ENCODE measurements at places on chromosomes 1 and 21.

- no peak for DNase-seq
These were observed 644 bp downstream of the UBE4B start for GRCh38 chr1:10033359-10033845.

DNA sequence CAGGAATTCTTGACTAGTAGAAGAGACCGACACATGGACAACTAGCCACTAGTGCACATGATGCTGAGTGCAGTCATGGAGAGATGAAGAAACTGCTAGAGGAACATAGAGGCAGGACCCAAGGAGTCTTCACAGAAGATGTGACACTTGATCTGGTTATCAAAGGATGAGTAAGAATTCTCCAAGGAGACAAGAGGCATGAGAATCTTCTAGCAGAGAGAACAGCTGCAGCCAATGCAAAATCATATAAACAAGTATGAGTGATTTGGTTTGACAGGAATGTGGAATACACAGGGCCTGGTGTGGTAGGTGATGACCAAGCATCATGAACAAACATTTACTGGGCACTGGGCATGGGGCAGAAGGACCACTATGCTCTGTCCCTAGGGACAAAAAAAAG is 140.9 kb upstream of the CTTNBP2NL start:
- DNase-seq, result no peak

GRCh38 chr1:201229095-201229494 is 38.5 kb downstream of the IGFN1 start:
- no peak for DNase-seq

DNA sequence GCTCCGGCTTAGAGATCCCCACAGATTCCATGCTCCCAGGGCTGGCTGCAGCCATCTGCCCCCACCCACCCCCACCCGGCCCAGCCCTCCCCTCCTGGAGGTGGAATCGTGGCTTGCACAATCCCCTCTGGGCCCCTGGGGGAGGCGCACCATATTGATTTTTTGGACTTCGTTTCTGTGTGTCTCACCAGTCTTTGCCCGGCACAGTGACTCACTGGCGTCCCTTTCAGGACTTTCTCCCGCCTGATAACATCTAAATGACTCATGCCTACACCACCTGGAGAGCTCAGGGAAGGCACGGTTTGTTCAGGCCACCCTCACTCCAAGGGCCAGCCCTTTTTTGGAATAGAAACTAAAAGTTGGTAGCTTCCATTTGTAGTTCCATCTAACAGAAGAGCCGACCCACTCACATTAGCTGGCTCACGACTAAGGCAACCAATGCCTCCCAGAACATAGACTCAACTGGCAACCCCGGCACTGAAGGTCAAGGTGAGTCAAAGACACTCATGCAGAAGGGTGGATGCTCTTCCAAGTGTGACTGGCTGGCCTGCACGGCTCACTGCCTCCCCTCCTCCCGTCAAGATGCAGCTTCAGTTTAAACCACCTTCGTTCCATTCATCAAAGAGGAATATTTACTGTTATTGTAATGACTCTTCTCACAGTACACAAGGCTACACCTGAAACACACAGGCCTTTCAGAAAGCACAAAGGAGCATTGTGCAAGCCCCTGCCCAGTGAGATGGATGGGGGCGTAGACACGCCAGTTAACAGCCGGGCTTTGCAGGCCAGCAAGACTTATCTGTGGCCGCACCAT is 18.1 kb upstream of the ETS2 start:
- no peak for DNase-seq

- DNase-seq, result no peak
These were observed 7.0 kb downstream of the ENSA start for GRCh38 chr1:150622303-150622975.

DNA sequence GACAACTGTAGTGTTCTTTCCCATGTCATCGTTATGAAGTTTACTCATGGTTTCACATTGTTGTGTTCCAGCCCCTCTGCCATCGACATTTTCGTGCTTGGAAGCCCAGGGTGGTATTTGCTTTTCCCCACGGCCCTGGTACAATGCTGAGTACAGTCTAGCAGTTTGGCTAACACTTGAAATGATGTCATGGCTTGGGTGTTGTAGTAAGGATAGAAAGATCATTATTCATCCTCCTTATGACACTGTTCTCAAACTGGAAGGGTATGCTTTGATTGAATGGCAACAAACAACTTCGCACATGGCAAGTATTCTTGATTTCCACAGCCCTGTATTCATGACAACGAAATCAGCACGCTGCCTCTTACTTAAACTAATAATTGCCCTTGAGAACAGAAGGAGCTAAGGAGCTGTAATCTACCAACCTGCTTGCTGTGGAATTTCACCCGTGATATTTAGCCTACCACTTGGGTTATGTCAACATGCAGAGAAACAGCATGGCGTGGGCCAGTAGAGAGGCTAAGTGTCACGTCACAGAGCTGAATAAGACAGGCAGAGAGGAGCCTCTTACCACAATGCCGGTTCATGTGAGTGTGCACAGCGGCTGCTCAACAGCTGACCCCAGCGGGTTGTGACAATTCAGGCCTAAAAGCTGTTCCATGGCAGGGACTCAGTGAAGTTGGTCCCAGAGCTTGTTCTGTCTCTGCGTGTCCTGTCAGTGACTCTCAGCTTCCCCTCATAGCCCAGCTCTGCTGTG is 73.9 kb downstream of the KCNJ6 start:
- no peak for DNase-seq

- no peak for DNase-seq
These were observed 7.0 kb downstream of the COL9A2 start for GRCh38 chr1:40310129-40310461.

GRCh38 chr1:45824607-45825006 is 21.2 kb downstream of the MAST2 start:
- no peak for DNase-seq

DNA sequence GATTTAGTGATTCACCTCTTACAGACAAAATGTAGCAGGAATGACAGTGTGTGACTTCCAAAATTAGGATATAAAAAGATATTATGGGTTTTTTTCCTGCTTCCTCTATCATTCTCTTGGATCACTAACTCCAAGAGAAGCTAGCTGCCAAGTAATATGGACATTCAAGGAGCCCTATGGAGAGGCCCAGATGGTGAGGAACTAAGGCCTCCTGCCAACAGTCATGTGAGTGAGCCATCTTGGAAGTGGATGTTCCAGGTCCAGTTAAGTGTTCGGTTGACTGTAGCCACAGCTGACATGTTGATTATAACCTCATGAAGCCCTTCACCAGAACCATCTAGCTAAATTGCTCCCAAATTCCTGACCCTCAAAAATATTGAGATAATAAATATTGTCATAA is 38.8 kb downstream of the CD160 start:
- no peak for DNase-seq
